Renal cortical epithelial cell (primary cell): ENCODE measurements at places on chromosomes 4 and X. TPM values are rescaled to one million over a fixed set of nuclear protein-coding genes. Genes with fewer than 3 reads are reported as not detected.
A peak's percentile ranks its signal among the peaks of the same experiment; 100 is the strongest.

- no peak for DNase-seq
Measured at GRCh38 chr4:107736924-107737448, 17.0 kb upstream of the PAPSS1 start.

Gene MGARP
- 2.3 and 2.6 TPM in 2 replicates for total RNA-seq

- DNase-seq, result no peak
Measured at GRCh38 chr4:46594661-46595060, 204.7 kb upstream of the GABRA2 start.

Gene MAOA
- total RNA-seq, result 9.9 and 137 TPM in 2 replicates

GRCh38 chrX:48747415-48748016 is 14.0 kb upstream of the GLOD5 start:
- no peak for DNase-seq

Gene SLC10A4
- 0.20 TPM in 1 of 2 replicates, not detected in the other for total RNA-seq

GRCh38 chr4:688854-689681 is at the start of gene SLC49A3:
Gene SLC49A3 (minus strand): TSS chr4:689151. CDS start chr4:689127, 24 bp downstream.
- DNase-seq, result no peak

Gene CT45A2
- not detected in 2 replicates for total RNA-seq

DNA sequence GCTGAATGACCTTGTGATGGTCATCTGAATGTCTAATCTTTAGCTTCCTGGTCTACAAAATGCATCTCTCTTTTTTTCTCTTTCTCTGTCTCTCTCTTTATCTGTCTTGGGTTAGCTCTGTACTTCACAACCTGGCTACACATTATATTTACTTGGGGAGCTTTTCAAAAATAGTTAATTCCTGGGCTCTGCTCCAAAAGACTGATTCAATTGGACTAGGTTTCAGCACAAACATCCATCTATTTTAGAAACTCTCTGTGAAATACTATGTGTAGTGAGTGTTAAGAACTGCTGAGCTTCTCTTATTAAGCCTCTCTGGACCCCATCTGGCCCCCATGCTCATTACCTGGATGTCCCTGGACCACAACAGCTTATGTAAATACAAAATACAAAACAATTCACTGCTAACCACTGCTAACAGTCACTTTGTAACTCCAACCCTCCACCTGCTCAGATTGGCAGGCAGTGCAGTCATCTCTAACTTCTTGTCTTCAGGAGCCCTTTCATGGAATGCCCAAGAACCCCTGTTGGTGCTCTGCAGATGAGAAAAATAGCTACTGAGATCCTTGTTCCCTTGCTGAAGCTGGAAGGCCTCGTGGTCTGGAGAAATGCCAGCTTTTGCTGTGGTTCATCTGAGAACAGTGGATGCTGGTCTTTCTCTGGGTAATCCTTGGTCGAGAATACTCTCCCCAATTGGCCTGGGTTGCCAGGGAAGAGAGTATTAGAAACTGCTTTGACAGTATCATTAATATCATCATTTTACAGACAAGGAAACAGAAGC is 14.8 kb upstream of the BOD1L1 start:
- DNase-seq, result peak; percentile 59

Gene ZNF185
- 45.3 and 63.4 TPM in 2 replicates for total RNA-seq

DNA sequence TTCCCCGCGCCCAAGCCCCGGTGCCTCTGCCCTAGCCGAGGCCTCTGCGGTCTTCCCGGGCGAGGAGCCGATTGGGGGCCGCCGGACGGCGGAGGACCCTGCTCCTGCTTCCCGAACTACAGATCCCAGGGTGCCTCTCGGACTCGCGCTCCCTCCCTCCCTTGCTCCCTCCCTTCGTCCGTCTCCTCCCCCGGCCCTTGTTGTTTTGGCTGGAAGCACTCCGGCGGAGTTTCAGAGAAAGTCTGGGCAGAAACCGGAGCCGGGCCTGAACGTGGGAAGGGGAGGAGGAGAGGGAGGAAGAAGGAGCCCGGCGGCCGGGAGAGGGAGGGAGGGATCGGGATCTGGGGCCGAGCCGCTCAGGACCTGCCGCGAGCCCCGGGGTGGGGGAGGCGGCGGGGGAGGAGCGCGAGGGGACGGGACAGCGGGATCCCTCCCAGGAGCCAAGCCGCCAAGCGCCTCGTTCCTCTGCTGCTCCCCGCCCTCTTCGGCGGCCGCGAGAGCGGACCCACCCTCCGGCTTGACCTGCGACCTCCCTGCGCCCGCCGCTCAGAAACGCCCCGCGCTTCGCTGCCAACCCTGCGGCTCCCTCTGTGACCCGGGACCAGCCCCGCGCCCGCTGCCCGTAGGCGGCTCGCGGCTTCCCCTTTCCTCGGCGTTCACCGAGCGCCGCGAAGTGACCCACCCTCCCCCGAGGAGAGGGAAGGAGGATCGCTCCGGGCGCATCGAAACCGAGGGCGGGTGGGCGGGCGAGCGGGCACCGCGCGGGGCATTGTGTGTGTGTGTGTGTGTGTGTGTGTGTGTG is 496 bp upstream of the GAB1 start:
- DNase-seq, result peak; percentile 74

DNA sequence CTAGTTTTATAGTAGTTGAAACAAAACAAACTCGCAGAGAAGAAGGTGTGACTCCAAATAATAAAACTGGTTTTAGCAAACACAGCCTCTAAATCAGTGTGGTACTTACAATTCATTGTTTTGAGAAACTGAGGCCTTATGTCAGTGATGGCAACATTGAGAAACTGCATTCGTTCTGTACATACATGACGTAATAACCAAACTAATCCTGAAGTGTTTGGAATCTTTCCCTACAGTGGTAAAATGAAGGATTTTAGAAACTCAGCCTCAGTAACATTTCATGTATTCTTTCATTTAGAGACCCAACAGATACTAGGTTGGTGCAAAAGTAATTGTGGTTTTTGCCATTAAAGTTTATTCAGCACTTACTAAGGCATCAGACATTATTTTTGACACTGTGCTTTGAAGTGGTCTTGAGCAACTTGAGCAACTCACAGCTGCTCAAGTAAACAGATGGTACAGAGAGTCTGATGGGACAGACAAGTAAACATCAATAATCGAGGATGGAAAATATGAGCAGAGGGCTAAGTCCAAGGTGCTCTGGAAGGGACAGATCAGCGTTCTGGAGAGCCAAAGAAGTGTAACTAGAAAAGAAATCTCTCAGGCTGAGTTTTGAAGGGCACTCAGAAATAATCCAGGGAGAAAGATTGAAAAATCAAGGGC is 390.8 kb upstream of the BOD1L1 start:
- no peak for DNase-seq

Gene LYAR
- total RNA-seq, result 8.7 and 10.9 TPM in 2 replicates

GRCh38 chr4:108168160-108168670 is 517 bp downstream of the LEF1 start:
- peak; percentile 22 for DNase-seq

Gene IQCM
- 0.52 TPM in 1 of 2 replicates, not detected in the other for total RNA-seq

DNA sequence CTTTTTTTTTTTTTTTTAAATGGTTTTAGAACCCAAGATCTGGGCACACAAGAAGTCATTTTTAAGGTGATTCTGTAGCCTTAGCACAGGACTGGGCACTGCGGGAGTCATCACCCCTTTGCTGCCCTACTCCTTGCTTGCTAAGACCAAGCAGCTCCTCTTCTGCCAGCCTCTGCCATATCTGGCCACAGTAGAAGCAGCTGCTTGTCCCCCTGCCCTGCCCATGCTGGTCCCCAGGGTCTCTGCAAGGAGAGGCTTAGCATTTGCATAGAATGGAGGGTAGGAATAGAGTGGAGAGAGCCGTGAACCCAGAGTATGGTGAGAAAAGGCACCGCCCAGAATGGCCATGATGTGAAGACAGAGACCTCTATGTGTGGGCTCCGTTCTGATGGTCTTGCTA is 109.3 kb downstream of the ADRA2C start:
- no peak for DNase-seq

DNA sequence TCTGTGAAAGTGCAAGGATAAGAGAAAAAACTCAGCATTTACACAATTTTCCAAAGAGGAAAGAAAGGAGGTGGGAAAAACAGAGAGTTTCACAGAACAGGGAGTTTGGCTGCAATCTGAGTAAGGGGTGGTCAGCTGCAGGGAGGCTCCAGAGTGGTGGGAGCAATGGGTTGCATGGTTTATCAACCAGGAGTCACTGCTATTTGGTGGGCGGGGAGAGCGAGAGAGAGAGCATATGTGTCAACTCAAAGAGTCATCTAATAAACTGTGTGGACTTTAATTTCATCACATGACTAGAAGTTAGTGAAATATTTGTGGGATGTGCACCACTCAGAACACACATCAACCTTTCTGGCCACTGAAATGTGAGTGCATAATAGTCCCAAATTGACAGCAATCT is 94.6 kb downstream of the FAM13A start:
- DNase-seq, result peak; percentile 38

- DNase-seq, result no peak
Measured at GRCh38 chrX:153816831-153817690, 13.3 kb downstream of the PDZD4 start.

GRCh38 chr4:150722908-150723362 is 141.0 kb downstream of the MAB21L2 start:
- peak; percentile 54 for DNase-seq

DNA sequence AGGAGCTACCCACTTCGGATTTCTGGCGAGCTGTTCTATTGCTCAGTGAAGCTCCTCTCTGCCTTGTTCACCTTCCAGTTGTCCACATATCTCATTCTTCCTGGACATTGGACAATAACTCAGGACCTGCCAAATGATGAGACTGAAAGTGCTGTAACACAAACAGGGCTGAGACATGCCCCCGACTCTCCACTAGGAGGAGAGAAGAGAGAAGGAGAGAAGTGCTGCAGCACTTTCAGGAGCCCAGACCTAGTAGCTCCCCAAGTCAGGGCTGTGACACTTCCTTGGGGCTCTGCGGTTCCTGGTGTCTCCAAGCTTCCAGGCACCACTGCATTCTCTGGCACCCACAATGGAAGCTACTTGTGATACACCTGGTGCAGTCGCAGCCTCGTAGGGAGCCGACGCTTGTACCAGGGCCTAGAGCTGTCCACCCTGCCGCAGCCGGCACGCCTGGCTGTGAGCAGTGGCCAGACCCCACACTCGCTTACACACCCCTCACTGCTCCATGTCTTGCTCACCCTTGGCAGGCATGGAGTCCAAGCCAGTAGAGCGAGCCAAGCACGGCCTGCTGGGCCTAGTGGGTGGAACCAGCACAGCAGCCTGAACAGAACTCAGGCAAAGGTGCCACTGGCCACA is 234.9 kb downstream of the TECRL start:
- DNase-seq, result no peak

GRCh38 chrX:69987691-69988090 is 62.0 kb downstream of the AWAT2 start:
- DNase-seq, result no peak

Gene SLITRK4
- total RNA-seq, result 27.4 and 30.6 TPM in 2 replicates

DNA sequence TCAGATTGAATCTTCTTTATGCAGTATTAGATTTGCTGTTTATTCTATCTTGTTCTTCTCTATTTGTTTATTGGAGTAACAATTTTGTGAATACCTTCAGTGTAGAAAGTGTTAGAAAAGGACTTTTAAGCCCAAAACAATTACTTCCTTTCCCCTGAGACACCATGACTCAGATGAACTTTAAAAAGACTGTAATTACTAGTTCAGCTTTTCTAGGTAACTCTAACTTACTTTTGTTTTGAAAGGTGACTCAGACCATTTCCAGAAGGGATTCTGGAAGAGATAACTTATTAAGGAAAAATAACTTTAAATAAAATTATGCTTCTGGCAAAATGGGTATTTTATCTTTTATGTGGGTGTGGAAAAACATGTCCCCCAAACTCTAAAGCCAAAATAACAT is 561.5 kb upstream of the PCDH10 start:
- DNase-seq, result peak; percentile 54

Gene REELD1
- not detected in 2 replicates for total RNA-seq

Gene SH3BGRL
- total RNA-seq, result 35.4 and 101 TPM in 2 replicates
